ENCODE measurements at places on chromosomes 13 and 19.
A peak's percentile ranks its signal among the peaks of the same experiment; 100 is the strongest.

GRCh38 chr19:38989066-38989605 lies 13.6 kb upstream of the FBXO17 start:
- peak; percentile 44 for DNase-seq

GRCh38 chr13:27810461-27810860 lies 18.2 kb downstream of the GSX1 start:
- no peak for DNase-seq

GRCh38 chr19:55050749-55051532 lies 12.0 kb downstream of the RDH13 start:
- DNase-seq = peak; percentile 34

DNA sequence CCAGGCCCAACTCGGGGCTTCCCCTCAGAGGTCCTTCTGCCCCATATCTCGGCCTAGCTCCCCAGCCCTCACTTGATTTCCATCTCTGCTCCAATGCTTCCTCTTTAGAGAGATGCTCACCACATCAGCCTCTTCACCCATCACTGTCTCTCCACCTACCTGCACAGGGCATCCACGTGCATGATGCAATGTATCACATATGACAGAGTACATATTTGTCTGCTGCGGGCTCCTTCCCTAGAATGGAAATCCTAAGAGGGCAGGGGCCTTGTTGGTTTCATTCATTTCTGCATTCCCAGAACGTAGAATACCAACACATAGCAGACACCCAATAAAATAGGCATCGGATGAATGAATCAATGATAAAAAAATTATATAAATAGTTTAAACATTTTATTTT lies 130.3 kb downstream of the USP12 start:
- no peak for DNase-seq

GRCh38 chr19:55028757-55029156 lies 9.3 kb downstream of the GP6 start:
- DNase-seq = no peak

- no peak for DNase-seq
These were observed 145.5 kb upstream of the MAB21L1 start for GRCh38 chr13:35621989-35622388.

- no peak for DNase-seq
These were observed 365.9 kb downstream of the FGF14 start for GRCh38 chr13:102035969-102036368.

GRCh38 chr19:1354970-1355567 lies 28.6 kb upstream of the NDUFS7 start:
- DNase-seq = peak; percentile 97

- no peak for DNase-seq
These were observed 128.0 kb upstream of the GPR12 start for GRCh38 chr13:26888632-26889031.

GRCh38 chr19:16023146-16023915 lies 53.0 kb upstream of the TPM4 start:
- peak; percentile 65 for DNase-seq

DNA sequence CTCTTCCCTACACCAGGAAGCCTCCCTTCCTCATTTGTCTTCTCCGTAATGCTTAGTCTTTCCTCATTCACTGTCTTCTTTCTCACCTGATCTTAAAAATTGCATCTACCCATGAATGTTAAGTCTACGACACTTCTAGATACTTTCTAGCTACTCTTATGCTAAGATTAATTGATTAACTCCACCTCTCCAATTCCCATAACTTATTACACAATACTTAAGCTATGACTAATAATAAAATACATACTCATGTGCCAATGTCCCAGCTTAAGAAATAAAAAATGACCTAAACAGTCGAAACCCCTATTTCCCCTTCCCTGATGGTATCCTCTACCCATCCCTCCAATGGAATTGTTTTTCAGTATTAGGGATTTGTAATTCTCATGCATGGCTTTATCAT lies 22.8 kb upstream of the ZNF527 start:
- no peak for DNase-seq

DNA sequence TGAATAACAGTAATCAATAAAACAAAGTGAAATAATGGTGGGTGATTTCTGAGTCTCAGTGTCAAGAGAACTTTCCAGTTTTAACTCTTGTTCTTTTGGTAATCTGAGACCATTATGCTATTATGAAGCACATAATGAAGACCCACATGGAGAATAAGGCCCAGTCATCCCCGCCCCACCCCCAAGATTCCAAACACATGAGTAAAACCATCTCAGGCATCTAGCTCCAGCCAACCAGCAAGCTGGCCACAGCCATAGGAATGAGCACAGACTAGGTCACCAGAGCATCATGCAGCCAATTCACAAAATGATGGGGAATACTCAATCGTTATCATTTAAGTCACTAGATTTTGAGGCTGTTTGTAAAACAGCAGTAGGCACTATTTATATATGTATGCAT lies 1769.0 kb upstream of the PCDH20 start:
- no peak for DNase-seq

DNA sequence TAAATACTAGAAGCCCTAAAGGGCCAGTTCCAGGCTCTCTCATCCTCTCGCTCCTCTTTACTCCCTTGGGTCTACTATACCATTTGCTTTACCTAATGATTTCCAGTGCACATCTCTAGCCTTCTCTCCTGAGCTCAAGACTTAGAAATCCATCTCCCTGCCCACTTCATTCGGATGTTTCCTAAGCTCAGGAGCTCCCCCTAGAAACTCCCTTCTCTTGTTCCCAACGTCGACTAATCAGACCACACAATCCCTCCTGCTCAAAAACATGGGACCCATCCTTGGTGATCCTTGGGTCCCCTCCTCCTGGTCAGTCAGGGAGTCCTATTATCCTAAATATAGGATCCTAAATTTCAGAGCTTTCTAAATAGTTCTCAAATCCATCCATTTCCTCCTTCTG lies 21.1 kb upstream of the STK24 start:
- no peak for DNase-seq

- no peak for DNase-seq
These were observed 9.5 kb downstream of the NBEA start for GRCh38 chr13:34951528-34951927.

DNA sequence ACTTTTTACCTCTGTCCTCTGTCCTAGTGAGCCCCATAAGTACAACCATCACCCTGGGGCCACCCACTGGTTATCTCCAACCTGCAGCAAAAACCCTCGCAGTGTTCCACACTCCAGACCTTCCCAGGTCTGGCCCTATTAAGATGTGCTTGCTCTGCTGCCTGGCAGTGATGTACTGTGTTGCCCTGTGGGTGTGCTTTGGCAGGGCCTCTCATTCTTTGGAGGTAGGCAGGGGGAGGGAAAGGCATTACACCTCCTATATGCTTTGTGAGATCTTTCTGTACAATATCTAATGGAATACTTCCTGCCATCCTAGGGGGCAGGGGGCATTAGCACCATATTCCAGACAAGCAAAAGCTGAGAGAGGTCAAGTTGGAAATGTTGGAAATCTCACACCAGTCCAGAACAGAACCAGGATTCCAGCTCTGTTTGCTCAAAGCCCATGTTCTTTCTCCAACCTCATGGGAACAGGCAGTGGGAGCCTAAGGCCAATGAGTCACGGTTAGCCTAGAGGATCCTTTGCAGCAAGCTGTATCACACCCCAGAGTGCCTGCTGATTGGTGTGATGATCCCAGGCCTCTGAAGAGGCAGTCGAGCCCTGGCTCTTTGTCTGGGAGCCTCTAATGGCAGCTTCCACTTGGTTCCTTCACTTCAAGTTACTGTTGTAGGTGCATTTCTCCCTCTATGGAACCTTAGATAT lies 59.7 kb upstream of the UBL3 start:
- peak; percentile 87 for DNase-seq

DNA sequence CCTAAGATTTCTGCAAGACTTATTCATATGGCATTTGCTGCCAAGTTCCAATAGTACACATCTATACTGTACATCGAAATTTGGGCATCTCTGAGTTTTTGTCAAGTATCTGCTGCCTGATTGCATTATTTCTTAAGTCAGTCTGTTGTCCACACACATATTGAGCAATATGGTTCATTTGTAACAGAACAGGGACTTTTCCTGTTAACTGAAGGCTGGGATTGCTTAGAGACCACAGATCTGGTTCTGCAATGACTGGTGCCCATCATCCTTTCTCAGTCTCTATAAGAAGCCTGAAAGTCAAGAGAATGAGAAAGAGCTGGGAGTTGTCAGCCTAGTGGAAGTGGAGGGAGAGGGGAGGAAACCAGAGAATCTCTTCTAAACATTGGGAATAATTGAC lies 22.5 kb upstream of the MYCBP2 start:
- no peak for DNase-seq

DNA sequence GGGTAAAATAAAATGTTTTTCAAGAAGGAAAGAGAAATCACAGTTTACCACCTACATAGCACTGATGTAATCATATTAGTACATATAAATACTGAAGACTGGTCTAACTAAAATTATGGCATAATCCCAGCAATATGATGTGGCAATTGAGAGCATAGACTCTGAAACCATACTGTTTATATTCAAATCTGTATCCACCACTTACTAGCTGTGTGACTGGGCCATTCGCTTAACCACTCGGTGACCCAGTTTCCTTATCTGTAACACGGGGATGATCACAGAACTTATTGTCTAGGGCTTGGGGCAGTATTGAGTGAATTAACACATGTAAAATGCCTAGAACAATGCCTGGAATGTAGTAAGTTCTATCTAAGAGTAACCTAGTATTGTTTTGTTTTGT lies 13.1 kb upstream of the GTF3A start:
- DNase-seq = no peak

DNA sequence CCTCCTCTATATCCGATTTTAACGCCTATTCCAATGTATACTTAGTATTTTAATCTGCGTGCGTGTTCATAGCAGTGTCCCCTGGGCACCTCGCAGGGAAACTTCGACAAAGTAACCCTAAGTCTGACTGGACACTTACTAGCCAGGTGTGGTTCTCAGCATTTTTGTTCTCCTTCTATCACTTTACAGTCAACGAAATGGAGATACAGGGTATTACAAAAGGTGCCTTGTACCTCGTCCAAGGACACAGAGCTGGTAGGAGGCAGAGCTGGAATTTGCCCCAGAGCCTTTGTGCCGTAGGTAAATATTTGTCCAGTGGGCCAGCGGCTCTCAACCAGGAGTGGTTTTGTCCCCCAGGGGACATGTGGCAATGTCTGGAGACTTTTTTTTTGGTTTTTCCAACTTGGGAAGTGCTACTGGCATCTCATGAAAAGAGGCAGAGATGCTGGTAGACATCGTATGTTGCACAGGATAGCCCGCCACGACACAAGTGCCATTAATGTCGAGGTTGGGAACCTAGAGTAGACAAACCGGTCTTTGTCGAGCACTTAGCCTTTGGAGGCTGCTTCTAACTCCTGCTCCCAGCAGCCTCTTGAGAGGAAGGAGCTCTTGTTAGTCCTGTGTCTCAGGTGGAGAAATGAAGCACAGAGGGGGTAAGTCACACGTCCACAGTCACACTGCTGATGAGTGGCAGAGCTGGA lies 1.1 kb downstream of the ZNF444 start:
- DNase-seq = peak; percentile 67

- no peak for DNase-seq
These were observed 28.7 kb downstream of the CCDC122 start for GRCh38 chr13:43850873-43851272.

DNA sequence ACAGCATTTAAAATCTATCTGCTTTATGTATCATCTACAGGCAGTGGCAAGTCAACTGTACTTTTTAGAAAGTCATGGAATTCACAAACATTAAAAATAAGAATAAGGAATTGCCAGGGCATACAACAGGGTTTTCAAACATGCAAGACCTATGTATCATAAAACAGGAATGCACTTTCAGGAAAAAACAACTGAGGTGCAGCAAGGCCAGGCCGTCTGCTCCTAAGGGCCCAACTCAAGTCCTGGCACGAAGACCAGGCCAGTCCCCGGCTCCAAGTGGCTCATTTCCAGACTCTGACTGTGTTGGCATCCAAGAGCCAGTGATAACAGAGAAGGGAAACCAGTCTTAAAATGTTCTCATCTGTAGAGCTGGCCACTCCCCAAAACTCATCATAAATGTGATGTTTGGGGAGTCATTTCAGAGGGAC lies 7.1 kb downstream of the RFX2 start:
- DNase-seq = peak; percentile 95

GRCh38 chr13:38346764-38347163 lies 2.9 kb upstream of the UFM1 start:
- DNase-seq = no peak

DNA sequence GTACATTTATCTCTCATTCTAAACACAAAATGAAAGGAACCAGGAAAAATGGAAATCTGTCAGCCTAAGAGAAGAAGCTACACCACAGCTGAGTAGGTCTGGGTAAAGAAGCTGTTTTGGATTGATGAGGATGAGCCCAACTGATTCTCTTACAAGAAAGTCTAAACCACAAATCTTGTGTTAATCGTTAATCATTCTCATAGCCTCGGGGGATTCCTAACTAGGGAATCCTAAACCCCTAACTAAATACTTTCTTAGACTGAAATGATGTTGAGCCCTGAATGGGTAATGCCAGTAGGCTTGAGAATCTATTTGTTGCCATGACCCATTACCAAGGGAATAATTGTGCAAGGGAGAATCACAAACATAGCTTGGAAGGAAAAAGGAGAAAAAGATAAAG lies 327.5 kb upstream of the SPRY2 start:
- DNase-seq = no peak

All from osteoblast (primary cell).